ENCODE measurements at places on chromosomes 11 and 22.

DNA sequence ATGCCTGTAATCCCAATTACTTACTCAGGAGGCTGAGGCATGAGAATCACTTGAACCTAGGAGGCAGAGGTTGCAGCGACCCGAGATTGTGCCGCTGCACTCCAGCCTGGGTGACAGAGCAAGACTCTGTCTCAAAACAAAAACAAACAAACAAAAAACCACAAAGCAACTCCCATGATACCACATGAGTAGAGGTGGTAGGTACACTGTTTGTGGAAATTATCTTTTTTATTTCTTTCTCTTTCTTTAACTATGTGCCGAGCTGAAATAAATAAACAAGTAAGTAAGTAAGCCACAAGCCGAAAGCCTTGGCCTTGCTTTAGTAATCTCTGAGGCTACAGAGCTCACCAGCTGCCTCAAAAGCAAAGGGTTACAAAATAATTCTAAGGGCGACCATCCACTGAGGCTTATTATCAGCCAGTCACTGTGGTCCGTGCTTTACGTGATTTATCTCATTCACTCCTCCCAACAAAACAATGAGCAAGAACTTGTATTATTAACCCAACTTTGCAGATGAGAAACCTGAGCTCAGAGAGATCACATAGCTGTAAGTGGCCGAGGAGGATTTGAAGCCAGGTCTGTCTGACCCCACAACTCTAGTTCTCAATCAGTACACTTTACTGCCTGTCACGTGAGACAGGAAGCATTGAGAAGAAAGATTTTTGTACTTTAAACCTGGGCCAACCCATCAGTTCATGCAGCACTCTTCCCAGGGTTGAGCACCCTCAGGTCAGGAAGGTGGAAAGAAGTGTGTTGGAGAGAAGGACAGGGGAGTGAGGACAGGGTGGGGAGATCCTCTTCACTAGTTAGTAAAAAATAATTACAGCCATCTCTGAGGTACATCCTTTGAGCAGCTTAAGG is 69.8 kb upstream of the MTMR2 start:
- DNase-seq = no peak

DNA sequence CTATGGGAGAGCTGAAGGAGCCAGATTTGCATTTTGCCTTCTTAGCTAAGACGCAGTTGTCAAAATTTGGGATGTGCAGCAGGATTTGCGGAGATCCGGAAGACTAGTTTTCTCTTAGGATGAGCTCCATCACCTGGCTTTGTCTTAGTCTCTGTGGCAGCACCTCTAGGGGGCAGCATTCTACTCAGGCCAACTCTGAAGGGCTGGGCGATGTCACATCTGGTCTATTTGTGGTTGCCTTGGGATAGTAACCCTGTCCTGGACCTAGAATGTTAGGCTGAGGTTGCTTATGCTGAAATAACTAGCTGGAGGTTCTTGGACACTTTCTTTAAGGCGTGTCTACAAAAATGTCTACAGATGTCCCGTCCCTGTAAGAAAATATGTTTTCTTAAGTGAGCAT is 116.2 kb downstream of the FAT3 start:
- DNase-seq = no peak

DNA sequence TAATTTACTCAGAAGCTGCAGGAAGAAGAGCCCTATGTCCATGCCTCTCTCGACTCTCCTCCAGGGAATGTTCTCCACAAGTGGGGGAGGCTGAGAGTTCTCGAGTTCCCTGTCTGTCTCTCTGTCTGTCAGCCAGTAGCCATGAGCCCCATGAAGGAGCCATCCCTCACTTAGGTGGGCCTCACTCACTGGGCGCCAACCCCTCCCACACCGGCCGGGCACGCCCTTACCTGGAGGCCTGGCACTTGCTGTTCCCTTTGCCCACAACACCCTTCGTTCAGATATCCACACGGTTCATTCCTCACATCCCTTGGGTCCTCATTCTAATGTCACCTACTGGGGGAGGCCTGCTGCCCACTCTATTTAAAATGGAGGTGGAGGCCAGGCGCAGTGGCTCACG is 14.2 kb upstream of the IL10RA start:
- no peak for DNase-seq

- no peak for DNase-seq
Observed at GRCh38 chr11:60786811-60787567, 1.9 kb downstream of the MS4A10 start.

DNA sequence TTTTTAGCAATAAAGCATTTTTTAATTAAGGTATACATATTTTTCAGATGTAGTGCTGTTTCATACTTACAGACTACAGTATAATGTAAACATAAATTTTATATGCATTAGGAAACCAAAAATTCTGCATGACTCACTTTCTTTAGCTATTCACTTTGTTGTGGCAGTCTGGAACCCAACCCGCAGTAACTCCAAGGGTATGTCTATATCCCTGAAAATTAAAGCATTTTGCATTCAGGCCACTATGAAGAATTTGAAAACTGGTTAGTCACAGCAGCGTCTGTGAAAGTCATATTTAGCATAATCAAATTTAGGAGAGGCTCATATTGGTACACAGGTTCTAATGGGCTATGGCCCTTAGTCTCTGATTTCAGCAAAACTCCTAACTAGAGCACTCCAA is 46.8 kb downstream of the BBOX1 start:
- no peak for DNase-seq

- no peak for DNase-seq
Observed at GRCh38 chr22:47401976-47402770, 639.7 kb downstream of the TBC1D22A start.

GRCh38 chr22:46067159-46068111 is 82.9 kb upstream of the PPARA start:
- no peak for DNase-seq

- no peak for DNase-seq
Observed at GRCh38 chr11:119300198-119300964, 16.5 kb downstream of the MCAM start.

- no peak for DNase-seq
Observed at GRCh38 chr22:19111140-19111539, 11.1 kb downstream of the DGCR2 start.

DNA sequence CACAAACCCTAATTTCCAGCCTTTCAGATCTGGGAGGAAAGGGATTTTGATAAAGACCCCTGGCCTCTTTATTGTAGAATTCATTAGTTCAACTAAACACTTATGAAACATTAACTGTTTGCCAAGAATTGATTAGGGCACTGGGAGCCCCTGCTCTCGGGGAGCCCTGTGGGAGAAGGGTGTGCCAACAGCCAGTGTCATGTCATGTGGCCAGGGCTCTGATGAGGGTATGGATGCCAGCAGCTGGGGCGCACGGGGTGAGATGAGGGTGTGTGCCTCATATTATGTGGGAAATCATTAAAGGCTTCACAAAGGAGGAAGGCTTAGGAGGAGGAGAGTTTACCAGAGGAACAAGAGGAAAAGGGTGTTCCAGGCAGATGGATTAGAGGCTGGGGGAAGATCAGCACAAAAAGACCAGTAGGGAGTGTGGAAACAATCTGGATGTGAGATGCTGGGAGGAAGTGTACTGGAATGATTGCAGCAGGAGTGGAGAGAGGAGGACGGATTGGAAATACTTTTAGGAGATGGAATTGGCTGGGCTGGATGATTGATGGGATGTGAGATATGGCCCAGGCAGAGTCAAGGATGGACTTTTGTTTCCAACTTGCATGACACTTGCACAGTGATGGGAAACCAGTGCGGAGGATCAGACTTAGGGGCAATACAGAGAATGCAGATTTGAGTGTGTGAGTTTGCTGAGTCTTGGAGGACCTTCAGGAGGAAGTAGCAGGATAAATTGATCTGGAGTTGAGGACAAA is 137.8 kb downstream of the CSNK2A3 start:
- no peak for DNase-seq

- no peak for DNase-seq
Observed at GRCh38 chr11:76216536-76217325, 10.4 kb upstream of the WNT11 start.

GRCh38 chr22:20495861-20496681 is 476 bp upstream of the KLHL22 start:
- DNase-seq = peak; percentile 98

DNA sequence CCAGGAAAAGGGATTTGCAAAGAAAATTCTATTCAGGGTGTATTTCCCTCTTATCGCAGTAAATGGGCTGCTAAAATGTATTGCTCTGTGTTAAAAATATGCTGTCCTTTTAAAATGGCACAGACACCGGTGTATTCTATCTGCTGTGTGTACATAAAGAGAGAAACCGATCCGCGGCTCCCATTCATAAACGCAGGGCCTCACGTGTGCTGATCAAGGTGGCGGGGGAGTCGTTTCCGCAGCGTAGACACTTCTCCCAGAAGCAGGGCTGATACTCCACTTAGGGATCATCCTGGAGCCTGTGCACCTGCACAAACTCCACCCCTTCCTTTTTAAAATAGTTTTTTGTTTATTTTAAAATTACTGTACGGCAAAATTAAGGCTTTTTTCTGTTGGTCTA is 26.1 kb upstream of the IGSF9B start:
- no peak for DNase-seq

DNA sequence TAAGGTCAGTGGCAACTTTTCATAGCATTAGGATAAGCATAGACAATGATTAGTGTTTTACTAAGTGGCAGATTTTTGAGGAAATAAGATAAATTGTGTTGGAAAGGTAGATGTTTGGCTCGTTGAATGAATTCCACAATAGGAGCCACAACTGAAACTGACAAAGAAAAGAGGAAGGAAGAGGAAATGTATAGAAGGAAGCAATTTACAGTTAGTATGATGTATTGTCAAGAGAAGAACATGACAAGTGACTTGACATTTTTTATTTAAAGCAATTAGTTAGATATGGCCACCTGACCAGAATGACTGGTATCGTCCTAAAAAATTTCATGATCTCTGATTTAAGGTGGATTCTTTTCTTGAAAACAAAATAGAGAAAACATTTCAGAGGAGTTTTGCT is 3.1 kb upstream of the RAG2 start:
- DNase-seq = no peak

DNA sequence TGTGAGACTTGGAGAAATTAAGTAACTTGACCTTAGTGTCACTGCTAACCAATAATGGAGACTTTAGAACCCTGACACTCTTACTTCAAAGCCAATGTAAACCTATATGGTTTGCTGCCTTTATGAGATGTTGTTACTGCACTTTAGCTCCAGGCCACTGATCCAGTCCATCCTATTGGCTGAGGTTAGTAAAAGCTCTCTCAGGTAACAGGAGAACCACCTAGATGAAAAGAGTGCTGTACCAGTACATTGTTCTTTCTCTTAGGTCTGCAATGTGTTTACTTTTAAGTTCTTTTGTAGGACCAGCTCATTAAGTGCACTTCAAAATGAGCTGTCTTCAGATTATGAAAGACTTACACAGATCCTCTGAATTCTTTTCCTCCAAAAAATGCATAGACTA is 994.0 kb upstream of the FAT3 start:
- DNase-seq = no peak

GRCh38 chr11:69867076-69868005 is 48.1 kb upstream of the FGF3 start:
- DNase-seq = no peak

DNA sequence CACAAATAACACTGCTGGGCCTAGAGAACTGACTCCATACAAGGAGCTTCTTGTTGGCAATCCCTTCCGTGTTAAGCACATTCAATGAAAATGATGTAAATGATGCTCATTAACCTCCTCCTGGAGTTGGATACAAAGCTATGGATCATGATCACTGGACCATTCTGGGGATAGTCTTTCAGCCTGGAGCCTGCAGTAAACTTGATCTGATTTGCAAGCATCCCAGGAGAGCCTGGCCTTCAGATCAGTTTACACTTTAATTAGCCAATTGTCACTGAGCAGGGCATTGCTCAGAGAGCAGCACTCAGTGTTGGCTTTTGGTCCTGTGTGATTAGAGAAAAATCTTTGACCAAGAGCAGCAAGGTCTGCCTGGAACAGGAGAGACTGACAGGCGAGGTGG is 45.6 kb downstream of the ARFGAP3 start:
- no peak for DNase-seq

- DNase-seq = no peak
Observed at GRCh38 chr11:88284336-88285050, 53.0 kb downstream of the CTSC start.

- peak; percentile 58 for DNase-seq
Observed at GRCh38 chr11:75673977-75674582, 5.2 kb upstream of the MAP6 start.

DNA sequence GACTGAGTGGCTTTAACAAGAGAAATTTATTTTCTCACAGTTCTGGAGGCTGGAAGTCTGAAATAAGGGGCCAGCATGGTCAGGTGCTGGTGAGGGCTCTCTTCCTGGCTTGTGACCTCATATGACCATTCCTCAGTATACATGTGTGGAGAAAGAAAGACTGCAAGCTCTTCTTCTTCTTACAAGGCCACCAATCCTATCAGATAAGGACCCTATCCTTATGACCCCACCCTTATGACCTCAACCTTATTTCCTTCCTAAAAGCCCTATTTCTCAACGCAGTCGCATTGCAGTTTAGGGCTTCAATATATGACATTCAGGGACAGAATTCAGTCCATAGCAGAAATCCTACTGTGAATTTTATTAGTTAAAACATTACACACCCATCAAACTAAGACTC is 124.4 kb upstream of the RAG2 start:
- DNase-seq = no peak

DNA sequence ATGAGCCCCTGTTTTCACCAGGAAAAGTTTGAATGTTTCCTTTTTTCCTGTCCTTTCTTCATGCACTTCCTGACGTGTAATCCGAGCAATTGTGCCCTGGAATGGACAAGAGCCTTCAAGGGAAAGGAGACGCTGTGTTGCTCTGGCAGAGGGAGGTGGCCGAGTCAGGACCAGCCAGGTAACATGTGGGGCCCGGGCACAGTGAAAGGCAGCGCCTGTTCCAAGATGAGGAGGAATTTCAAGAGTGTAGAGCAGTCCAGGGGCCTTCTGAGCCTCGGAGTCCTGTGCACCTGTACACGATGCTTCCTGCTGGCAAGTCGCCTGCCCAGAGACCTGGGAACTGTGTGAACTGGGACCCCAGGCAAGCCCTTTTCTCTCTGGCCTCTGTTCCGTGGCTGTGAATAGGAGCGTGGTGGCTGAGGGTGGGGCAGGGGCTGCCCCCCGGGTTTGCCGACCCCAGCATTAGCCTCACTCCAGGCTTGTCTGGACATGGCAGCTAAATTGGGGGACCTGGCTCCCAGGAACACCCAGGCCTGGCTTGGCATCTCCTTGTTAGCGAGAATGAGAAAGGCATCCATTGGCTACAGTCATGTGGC is 92.0 kb downstream of the MYEOV start:
- DNase-seq = no peak

DNA sequence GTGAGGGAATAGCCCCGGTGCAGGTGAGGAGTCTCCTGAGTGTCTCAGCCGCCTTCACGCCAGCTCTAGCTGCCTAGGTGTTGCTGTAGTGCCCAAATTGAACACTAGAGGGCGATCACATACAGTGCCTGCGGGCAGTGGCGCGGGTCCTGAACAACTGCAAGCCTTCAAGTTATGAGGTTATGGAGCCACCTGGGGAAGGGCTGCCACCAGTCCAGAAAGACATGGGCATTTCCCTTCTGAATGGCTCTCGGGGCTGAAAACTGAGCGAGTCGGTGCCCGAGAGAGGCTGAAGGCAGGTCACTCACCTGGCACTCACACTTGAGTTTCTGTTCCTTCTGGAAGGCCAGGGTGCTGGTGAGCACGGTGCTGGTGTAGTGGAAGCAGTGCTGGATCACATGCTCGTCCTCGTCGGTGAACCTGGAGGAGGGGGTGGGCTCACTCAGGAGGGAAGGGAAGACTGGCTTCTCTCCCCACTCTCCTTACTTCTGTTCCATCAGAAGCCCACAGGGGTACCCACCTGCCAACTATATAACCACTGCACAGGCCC is 88.4 kb downstream of the PDE2A start:
- DNase-seq = peak; percentile 54

- DNase-seq = no peak
Observed at GRCh38 chr11:71067753-71068152, 184.6 kb downstream of the SHANK2 start.

GRCh38 chr22:49449377-49449776 is 378.3 kb downstream of the BRD1 start:
- DNase-seq = no peak

Data from activated naive CD8-positive, alpha-beta T cell treated with anti-CD3 and anti-CD28 coated beads for 36 hours (primary cell).